ENCODE measurements at places on chromosomes 1 and 21.

- DNase-seq, result no peak
These were observed 55.7 kb downstream of the ADGRL4 start for GRCh38 chr1:78950826-78951225.

- DNase-seq, result peak; percentile 85
These were observed 167.7 kb downstream of the ZSCAN20 start for GRCh38 chr1:33640114-33640660.

DNA sequence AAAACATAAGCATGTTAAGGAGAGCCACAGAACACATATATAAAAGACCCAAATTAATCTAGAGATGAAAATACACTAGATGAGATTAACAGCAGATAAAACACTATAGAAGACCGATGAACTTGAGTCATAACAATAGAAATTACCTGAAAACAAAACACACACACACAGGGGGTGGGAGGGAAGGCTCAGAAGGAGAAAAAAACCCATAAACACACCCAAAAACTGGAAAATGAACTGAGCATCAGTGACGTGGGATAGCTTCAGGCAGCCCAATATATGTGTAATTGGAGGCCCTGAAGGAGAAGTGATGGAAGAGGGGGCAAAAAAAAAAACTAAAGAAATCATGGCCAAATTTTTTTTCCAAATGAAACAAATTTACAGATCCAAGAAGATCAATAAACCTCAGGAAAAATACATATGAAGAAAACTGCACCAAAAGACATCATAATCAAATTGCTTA lies 11.4 kb downstream of the ALDH9A1 start:
- no peak for DNase-seq

- DNase-seq, result no peak
These were observed 35.8 kb downstream of the CDC42 start for GRCh38 chr1:22088331-22088730.

- DNase-seq, result no peak
These were observed 282.2 kb downstream of the CACNA1E start for GRCh38 chr1:181765451-181766026.

DNA sequence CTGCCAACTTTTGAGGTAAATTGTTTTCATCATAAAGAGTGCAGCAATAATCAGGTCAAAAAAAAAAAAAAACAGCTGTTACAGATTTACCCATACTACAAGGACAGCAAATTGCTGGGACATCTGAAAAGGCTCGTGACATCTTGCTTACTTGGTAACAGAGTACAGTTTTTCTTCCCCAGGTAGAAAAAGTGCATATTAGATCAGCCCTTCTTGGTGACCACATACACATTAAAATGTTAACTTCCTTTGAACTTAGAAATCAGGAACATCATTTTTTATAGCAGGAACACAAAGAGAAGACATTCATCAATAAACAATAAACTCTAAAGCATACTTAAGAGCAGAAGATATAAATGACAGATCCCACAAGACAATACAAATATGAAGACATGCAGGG lies 16.1 kb downstream of the TP53BP2 start:
- no peak for DNase-seq

DNA sequence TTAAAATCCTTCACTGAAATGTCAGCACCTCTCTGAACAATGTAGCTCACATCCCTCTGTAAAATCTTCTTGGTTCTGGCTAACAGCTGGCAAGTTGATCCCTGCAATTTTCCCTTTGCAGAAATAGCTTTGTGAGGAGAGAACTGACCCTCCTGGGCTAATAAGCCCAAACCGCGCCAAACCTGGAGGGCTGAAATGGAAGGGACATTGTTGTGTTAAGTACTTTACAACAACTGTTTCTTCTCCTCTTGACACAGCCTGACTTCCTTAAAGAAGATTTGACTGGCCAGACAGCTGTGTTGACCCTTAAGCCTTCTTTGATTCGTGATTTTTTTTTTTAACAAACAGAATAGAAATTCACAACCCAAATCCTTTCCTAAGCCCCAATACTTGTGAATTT lies 5.7 kb downstream of the LMX1A start:
- no peak for DNase-seq

DNA sequence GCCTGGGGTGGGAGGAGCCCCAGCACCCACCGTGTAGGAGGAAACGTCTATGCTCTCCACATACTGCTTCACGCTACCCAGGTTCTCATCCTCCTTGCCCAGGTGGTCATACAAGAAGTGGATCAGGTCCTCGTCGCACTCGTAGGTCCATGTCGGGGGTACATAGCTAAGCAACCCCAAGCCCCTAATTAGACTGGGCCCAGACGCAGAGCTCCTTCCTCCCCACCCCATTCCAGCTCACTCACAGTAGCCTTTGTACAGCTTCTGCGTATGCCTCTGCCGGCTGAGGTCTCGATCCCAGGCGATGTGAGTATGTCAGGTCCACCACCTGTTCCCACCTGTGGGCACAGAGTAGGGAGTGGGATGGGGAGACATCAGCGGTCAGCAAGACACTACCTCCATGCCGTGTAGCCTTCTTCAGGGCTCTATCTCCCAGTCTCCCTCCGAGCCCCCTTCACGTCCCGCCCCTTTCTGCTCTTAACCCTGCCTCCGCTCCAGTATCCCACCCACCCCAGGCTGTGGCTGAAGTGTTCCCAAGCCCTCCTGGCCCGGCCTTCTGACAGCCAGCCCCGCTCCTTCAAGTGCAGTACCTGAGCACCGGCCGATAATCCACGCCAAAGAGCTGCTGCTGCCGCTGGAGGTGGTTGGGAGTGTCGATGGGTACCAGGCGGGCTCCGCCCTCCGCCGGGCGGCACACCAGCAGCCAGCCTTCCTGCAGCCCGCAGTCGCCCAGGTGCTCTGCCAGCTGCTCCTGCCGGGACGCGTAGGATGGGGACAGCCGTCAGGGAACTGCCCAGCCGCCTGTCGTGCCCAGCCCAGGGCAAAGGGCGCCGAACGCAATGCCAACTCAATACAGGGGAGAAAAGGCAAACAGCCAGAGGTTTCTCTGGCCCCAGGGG lies 919 bp downstream of the HECTD3 start:
- DNase-seq, result no peak

DNA sequence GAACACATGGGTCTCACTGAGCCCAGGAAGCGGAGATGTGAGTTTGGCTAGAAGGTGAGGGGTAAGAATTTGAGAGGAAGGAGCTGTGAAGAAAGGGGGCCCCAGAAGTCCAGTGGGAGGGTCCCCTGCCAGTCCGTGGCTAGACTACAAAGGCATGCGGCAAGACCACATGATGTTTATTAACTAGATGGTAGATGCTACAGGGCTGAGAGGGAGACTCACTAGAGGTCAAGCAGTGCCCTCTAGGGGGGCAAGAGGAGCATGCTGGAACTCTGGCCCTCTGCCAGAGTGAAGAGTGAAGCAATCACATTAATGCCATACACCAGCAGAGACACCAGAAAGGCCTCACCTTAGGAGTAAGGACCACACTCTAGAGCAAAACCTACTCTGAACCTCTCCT lies 12.2 kb downstream of the KIAA0319L start:
- no peak for DNase-seq

DNA sequence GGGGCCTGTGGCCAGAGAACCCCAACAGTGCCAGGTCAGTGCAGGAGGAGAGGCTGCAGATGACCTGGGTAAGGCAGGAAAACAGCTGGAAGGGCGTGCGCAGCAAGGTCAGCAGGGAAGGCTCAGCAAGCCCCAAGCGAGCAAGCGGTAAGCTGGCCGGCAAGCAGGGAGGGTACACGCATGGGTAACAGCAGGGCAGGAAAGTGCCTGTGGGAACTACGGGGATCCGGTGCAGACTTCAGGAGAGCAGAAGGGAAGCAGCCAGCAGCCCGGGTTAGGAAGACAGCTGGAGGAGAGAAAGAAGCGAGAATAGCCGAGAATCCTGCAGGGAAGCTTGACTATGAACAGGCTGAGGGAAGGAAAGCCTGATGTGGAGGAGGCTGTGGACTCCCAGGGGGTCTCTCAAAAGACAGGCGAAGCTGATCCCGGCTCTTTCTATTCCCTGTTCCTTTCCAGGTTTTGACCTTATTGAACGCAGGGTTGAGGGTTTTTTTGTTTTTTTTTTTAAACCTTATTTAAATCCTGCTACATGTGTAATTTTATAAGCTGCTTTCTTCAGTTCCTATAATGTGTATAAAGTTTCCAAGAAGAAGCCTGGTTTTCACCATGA lies 20.9 kb downstream of the UMODL1 start:
- no peak for DNase-seq
